ENCODE measurements at places on chromosomes 5 and 9.
A peak's percentile ranks its signal among the peaks of the same experiment; 100 is the strongest.

GRCh38 chr5:32443145-32443540, 1.4 kb downstream of the ZFR start:
- peak; percentile 14 for DNase-seq

- no peak for DNase-seq
Measured at GRCh38 chr9:107059220-107059619, 196.3 kb downstream of the ZNF462 start.

DNA sequence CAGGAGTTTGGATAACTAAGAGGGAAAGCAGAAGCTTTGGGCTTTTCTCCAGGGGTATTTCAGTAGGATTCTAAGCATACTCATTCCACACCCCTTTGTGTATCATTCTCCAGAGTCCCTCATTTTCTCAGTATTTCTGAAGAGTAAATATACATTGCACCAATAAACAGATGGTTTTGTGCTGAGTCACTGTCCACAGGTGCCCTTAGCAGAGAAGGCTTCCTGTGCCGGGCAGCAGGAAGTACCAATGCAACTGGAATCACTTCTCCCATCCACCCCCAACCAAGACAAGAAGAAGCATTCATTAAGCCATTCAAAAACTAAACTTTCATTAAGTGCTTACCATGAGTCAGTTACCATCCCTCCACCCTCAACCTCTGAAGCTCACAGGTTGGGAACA, 3.6 kb upstream of the CCNJL start:
- peak; percentile 97 for DNase-seq

DNA sequence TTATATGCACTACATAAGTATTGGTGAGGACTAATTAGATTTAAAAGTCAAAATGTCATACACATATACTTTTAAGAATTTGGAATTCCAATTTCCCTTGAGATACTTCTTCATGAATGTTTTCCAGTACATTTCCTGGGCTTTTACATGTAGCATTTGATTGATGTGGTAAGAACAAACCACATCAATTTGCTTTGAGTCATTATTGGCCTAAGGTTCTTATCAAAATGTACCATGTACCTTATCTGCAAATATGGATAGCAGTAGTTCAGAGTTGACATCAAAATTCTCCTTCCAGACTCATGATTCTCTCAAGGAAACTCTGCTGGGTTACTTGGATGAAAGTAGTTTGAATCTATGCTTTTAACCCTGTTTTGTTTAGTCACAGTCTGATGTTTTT, 2.5 kb downstream of the CAST start:
- DNase-seq = no peak

- no peak for DNase-seq
Measured at GRCh38 chr5:169106911-169107706, 193.8 kb downstream of the SLIT3 start.

GRCh38 chr5:143495110-143495509, 91.6 kb upstream of the NR3C1 start:
- DNase-seq = no peak

DNA sequence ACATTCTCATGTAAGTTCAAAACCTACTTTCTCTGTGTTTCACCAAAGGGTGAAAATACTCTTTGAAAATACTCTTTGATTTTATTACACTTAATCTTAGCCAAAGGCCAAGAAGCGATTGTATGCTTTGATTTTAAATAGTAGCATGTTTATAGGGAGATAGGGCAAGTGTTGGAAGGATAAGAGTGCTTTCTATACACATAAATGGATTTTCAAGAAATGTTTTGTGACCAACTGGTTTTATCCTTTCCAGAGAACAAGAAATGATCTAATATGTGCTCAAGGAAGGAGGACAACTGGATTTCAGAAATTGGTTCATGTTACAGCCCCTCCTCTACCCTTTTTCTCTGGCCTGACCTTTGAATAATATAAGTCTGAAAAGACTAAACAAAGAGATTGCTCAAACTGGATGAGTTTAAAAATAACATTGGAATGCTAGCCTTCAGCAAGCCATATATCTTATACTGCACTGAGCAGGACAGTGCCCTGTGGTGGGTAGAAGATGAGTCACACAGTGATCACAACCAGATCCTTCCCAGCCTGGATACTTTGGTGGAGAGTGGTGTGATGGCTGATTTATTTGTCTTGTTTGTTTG, 13.1 kb downstream of the PALM2AKAP2 start:
- peak; percentile 16 for DNase-seq

- peak; percentile 53 for DNase-seq
Measured at GRCh38 chr5:171484460-171484899, 65.0 kb downstream of the FGF18 start.

DNA sequence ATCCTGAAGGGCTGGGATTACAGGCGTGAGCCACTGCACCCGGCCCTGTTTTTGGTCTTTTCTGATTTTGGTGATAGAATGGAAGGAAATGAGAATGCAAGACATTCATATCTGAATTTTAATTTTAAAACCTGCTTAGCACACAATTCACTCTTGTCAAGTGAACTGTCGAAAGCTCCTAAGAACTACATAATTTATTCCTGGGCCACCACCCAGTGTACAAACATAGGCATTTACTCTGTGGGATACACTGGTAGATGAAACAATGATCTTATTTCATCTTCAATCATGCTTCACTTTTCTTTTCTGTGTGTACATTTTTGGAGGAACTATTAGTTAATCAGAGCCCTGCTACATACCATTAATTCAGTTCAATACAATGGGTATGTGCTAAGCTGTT, 227.3 kb downstream of the EBF1 start:
- DNase-seq = no peak

DNA sequence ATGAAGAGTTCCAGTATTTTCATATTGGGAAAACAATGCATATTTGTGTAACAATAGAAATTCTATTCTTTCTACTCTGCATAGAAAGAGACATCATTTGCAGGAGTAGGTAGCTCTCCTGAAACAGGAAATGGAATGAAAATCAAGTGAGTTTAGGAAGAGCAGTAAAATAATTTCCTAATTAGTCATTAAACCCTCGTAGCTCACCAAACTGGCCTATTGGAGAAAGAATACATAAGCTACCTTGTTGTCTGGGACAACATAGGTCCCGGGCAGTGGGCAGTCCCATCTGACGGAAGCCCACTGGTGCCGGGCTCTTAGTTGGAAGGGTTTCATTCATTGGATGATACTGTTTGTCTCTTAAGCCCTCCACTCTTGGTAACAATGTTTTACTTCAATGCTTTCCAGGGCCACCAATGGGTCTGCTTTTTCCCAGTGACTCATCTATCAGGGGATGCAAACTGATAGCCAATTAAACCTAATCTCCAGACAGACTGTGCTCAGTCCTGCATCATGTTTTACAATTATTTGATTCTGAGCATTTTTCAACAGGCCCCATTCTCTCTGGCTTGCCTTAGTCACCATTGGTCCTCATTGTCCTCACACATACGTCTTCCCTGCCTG, 46.5 kb downstream of the GNA14 start:
- no peak for DNase-seq

DNA sequence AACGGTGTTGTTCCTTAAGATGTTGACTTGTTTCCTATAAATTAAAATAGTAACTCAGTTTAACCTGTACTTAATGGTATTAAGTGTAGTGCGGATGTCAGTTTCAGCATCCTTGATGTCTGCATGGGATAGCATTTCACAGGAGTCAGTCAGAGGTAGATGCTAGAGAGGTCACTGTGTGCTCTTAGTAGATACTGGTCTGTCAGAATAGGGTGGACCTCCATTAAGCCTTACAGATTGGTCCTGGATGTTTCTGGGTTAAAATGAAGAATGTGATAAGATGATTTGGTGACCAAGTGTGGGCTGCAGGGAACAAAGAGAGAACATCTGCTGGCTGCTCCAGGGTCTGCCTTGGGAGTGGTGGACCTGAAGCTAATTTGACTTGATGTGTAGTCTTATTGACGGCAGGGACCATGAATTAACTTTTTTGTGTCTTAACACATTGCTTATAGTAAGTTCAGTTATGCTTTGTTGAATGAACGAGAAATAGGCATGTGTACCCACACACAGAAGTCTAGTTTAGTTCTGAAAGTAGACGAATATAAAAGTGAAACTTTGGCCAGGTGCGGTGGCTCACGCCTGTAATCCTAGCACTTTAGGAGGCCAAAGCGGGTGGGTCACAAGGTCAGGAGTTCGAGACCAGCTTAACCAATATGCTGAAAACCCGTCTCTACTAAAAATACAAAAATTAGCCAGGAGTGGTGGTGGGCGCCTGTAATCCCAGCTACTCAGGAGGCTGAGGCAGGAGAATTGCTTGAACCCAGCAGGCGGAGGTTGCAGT, 12.5 kb downstream of the RAB24 start:
- no peak for DNase-seq

DNA sequence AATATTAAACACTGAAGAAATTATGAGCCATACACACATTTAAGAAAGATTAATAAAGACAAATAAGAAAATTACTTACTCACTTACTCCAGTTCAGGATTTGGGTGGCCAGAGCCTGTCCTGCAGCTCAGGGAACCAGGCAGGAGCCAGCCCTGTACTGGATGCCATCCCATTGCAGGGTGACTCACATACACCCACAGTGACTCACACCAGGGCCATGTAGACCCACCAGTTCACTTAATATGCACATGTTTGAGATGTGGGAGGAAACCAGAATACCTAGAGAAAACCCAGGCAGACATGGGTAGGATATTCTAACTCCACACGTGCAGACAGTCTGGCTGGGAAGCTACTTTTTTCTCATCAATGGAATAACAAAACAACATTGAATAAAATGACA, 49.6 kb upstream of the ADRB2 start:
- peak; percentile 48 for DNase-seq

DNA sequence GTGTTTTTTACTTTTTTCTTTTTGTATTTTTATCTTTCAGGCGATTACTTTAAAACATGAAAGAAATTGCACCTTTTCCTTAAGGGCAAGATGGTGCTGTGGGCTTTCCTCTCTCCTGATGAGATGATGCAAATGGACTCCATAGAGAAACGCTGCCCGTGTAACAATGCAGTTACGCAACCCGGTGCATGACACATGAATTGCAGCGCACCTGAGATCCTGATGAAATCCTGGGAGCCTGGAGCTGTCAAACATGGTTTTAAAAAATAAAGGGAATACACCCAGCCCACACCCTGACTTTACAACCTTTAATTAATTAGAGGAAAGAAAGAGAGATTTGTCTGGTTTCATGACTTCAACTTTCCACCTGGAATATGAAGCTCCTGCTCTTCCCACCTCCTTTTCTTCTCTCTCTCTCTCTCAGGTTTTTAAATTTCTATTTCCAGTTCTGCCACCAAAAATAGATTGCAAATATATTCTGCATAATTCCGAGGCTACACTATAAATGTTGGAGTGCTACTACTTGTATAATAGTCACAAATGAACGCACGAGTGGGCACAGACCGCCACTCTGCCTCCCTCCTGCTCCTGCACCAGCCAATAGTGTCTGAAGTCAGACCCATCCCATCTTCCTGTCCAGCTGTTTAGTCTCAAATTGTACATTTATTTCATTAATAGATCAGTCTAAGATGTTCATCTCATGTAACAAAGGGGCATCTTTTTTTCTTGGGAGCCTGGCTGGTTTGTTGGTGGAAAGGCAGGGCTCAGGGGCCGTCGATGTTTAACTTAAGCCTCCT, 179.1 kb downstream of the AUH start:
- DNase-seq = peak; percentile 14

Measured in DMS53 (cell line).